ENCODE measurements at places on chromosomes 12 and 14. TPM values are rescaled to one million over a fixed set of nuclear protein-coding genes. Genes with fewer than 3 reads are reported as not detected.

DNA sequence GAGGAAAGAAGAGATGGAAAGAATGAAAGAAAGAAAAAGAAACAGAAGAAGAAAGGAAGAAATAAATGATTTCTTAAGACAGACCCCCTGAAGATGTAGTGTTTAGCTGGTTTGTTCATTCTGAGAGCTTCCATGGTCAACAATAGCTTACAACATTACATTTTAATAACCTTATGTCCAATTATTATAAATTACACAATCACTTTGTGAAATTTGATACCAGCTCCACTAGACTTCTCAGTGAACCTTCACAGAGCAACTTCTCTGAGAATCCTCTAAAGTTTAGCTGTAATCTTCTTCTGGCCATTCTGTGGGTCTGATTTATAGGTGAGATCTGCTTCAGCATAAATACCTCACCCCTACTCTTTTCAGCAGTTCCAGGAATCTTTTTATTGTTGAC, 27.9 kb downstream of the SIX1 start:
- no peak for DNase-seq

GRCh38 chr12:104928036-104928745, 29.9 kb downstream of the SLC41A2 start:
- DNase-seq = no peak

GRCh38 chr14:101525640-101526527, 35.4 kb upstream of the DIO3 start:
- DNase-seq = no peak

GRCh38 chr12:55515696-55516095, 23.5 kb downstream of the OR6C68 start:
- no peak for DNase-seq

DNA sequence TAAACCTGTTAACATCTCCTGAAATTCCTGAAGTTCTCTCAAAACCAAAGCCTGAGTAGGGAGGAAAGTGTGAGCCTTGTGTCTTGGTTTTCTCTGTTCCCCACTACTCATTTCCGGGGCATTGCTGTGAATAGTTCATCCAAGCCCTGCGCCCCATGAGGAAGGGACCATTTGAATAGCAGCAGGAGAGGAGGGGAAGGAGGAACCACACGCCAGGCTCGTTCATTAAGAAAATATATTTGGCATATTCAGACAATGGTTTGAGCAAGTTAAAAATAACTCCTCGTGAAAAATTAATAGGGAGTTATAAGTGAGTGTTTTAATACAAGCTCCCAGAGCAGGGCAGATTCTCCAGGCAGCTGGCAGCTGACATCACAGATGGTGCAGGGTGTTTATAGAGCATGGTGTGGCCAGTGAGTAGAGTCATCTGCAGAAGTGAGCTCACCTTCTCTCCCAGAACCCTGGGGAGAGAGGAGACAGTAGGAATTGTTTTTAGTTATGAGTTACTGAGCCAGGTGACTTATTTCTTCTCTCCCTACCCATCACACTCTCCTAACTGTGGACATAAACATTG, 29.5 kb upstream of the CISTR start:
- DNase-seq = no peak

GRCh38 chr12:4011597-4011996, 138.4 kb upstream of the PARP11 start:
- no peak for DNase-seq

- no peak for DNase-seq
These were observed 11.9 kb downstream of the NAA25 start for GRCh38 chr12:112096667-112097066.

The RAD9B gene
- total RNA-seq = 0.63 TPM

The M6PR gene
- 94.2 TPM for total RNA-seq

The CLEC14A gene
- total RNA-seq = 34.3 TPM

The NUMB gene
- 32.1 TPM for total RNA-seq
